EH (cell line): ENCODE measurements at places on chromosomes 2 and 18.

GRCh38 chr2:230582851-230583283 is 129.8 kb upstream of the CAB39 start:
- peak; percentile 85 for DNase-seq

- peak; percentile 16 for DNase-seq
These were observed 7.4 kb upstream of the TEX261 start for GRCh38 chr2:71001981-71002570.

GRCh38 chr2:57809230-57809629 is 237.4 kb upstream of the VRK2 start:
- DNase-seq = no peak

- DNase-seq = peak; percentile 37
These were observed 189.9 kb upstream of the NDUFV2 start for GRCh38 chr18:8912348-8913326.

DNA sequence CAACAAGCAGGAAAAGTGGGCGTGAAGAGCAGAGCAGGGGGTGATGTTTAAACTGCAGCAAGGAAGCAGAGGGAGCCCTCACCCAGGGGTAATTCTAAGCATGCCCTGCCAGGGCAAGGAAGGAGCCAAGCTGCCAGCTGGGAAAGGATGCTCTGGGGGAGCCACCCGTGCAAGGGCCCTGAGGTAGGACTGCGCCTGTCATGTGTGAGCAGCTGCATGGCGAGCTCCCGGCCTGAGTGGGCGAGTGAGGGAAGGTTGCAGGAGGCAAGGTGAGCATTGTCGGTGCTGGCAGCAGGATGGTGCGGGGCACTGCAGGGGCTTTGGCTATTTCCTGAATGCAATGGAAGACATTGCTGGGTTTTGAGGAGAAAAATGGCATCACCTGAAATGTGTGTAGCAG is 107.2 kb downstream of the COPS8 start:
- DNase-seq = no peak

DNA sequence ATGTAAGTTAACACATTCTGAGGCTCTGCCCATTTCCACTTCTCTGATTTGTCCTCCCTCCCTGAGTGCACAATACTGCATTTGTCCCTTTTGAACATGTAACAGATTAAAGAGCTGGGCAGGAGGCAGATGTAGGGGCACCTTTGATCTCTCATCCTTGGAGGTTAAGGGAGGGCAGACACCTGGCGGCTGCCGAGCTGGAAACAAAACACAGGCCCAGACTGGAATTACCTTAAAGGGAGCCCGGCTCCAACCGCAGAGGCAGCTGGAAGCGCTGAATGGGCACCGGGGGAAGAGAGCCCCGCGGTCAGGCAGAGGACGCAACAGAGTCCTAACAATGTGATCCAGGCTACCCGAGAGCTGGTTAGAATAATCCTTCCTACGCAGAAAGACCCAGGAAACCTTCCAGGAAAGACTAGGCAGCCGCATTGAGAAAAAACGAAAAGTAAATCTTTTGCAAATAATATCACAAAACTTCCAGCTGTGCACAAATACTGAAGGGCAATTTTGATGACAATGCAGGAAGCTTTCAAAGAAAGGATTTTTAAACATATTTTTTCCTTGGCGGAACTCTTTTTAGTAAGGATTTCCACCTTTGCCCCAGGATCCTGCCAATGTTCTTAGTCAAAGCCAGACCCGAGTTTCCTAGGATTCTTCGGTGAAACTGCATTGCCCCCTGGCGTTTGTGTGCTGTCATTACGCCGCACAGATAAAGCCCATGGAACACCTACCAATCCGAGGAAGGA is 216.0 kb downstream of the TGIF1 start:
- DNase-seq = peak; percentile 86

- no peak for DNase-seq
These were observed 22.7 kb upstream of the ATP9B start for GRCh38 chr18:79046522-79046921.

DNA sequence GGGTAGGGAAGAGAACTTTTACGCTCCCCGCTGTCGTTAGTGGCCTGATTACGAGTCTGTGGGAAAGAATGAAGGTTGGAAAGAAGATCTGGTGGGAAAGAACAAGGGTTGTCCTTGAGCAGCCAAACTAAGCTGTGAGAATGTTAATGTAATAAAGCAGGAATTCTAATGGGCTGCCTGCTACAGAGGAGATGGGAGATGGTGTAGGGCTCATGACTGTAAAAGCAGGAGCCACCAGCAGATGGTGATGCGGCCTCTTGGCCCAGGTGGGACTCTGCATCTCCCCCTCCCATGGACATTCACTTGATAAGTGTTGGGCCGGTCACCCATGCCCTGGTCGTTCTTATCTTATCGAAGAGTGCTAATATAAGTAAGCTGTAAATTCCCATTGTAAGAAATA is 150.0 kb downstream of the NEDD4L start:
- DNase-seq = peak; percentile 60

DNA sequence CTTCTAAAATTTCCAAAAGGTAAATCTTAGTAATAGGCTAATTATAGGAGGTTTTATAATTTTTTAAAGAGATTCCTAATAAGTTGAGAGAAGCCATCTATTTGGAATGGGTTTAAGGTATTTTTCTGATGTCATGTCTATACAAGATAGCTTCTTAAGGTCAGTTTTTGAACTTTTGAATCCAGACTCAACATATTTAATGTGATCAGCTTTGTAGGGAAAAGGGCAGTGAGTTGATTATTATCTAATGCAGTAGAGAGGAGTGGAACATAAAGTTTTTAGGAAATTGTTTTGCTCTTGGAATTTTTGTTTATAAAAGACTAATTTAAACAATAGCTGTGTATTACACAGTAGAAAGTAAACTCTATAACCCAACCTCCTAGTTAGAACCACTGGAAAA is 96.3 kb downstream of the PHLPP1 start:
- DNase-seq = no peak

DNA sequence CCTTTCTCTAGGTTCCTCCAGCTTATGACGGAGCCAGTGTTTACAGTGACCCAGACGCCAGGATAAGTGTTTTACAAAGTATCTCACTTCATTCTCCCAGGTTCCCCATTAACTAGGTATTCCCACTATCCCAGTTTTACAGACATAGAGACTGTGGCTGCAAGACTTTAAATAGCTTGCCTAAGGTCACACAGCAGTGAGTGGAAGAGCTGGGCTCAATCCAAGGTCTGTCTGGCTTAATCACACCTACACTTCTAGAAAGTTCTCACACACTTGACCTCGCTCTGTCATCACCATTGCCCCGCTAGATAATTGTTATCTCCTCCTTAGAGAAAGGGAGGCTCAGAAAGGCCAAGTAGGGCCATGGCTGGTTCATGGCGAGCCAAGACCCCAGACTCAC is 110.2 kb downstream of the ANTXR1 start:
- DNase-seq = peak; percentile 31

DNA sequence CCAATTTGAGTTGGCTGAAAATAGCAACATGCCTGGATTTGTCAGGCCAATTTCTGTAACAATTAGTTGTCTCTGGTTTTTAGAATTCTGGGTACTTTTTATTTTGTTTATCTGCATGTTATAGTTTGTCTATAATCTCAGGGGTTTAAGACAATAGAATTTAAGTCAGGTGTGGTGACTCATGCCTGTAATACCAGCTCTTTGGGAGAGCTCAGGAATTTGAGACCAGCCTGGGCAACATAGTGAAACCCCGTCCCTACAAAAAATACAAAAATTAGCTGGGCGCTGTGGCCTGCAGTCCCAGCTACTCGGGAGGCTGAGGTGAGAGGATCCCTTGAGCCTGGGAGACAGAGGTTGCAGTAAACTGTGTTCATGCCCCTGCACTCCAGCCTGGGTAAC is 114.4 kb upstream of the GLS start:
- no peak for DNase-seq
